ENCODE measurements at places on chromosomes 12 and 14.

DNA sequence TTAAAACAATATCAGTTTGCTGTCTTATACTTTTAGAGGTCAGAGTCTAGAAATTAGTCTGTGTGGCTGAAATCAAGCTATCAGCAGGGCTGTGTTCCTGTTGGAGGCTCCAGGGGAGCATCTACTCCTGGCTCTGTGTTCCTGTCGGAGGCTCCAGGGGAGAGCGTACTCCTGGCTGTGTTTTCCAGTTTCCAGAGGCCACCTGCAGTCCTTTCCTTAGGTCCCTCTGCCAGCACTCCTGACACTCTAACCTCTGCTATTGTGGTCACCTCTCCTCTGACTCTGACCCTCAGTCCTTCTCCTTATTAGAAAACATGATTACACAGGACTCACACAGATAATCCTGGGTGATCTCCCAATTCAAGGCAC, 1140.7 kb upstream of the TMEM132C start:
- no peak for DNase-seq

GRCh38 chr12:30578426-30578825, 117.2 kb downstream of the IPO8 start:
- DNase-seq: no peak

GRCh38 chr14:104799244-104800014, 1.5 kb upstream of the ZBTB42 start:
- DNase-seq: no peak

DNA sequence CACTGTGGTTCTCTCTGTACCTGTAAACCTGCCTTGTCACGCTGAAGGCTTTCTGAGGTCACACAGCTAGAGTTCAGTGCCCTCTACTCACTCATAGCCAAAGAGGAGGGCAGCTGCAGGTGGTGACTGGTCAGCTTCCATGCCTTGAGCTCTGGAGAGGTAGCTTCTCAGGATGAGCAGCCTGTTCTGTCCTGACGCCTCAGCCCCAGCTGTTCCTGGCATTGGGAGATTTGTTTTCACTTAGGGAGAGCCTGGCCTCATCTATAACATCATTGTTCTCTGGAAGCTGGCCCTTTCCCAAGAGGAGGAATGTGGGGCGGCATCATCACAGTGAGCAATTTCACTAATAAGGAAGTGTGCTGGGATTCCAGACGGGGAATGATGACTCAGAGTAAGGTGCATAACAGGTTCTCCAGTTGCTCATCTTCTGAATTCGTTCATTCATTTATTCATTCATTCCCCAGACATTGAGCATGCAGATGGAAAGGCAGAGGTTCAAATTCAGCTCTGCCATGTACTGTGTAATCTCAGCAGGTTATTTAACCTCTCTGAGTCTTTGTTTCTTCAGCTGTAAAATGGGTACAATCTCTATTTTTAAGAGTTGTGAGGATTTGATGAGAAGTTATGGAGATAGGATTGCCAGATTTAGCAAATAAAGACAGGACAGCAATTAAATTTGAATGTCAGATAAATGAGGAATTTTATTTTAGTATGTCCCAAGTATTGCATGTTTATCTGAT, 255.8 kb upstream of the CRY1 start:
- no peak for DNase-seq

- DNase-seq: no peak
Observed at GRCh38 chr12:131074221-131075083, 120.7 kb downstream of the ADGRD1 start.

- no peak for DNase-seq
Observed at GRCh38 chr14:100142073-100143040, 17.1 kb downstream of the DEGS2 start.

- no peak for DNase-seq
Observed at GRCh38 chr14:32211068-32211404, 8.0 kb upstream of the RNU6-8 start.

DNA sequence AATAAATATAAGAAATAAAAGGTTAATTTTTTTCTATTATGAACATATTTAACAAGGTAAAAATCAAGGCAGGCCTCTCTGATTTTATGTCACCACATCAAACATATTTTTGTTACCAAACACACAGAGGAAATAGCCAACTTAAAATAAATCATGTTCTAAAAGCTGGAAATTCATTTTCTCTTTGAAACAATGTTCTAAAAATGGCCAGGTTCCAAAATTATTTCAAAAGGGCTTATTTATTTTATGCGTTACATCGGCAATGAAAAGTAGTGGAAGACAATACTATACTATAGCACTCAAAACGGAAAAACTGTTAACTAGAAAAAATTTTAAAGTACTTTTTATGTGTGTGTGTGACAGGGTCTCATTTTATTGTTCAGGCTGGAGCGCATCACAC, 24.0 kb upstream of the RASSF8 start:
- DNase-seq: no peak

DNA sequence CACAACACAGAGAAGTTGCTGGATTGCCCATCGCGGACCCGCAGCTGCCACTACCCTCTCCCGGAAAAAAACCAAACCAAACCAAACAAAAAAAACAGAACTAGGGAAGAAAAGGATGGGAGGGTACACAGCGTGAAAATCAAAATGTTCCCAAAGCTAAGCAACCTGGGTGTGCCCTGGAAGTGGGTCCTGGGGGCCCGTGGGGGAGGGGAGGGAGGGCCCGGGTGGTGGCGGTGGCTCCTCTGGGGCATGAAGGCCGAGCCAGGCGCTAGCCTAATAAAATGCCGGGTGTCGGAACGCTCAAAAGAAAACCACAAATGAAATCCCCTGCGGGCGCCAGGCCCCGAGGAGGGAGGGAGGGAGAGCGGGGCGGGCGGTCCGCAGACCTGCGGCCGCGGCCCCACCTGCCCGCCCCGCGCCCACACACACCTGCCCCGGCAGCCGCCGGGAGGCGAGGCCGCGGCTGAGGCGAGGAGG, 787 bp downstream of the HECTD4 start:
- no peak for DNase-seq

GRCh38 chr12:5503774-5504173, 71.9 kb downstream of the NTF3 start:
- no peak for DNase-seq

DNA sequence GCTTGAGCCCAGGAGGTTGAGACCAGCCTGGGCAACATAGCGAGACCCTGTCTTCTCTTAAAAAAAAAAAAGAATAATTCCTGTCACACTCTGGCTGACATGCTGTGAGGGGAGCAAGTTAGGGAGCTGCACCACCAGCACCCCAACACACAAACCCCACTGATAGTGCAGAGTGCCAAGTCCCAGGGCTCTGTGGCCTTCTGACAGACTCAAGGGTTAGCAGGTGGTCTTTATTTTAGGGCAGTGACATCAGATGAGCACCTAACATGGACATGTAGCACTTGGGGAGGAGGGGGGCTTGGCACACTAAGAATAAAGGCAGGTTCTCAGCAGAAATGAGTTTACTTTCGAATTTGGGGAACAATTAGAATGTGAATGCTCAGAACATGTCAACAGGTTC, 6.8 kb downstream of the USP5 start:
- DNase-seq: no peak

GRCh38 chr12:115035535-115036107, 351.6 kb upstream of the TBX3 start:
- DNase-seq: no peak

DNA sequence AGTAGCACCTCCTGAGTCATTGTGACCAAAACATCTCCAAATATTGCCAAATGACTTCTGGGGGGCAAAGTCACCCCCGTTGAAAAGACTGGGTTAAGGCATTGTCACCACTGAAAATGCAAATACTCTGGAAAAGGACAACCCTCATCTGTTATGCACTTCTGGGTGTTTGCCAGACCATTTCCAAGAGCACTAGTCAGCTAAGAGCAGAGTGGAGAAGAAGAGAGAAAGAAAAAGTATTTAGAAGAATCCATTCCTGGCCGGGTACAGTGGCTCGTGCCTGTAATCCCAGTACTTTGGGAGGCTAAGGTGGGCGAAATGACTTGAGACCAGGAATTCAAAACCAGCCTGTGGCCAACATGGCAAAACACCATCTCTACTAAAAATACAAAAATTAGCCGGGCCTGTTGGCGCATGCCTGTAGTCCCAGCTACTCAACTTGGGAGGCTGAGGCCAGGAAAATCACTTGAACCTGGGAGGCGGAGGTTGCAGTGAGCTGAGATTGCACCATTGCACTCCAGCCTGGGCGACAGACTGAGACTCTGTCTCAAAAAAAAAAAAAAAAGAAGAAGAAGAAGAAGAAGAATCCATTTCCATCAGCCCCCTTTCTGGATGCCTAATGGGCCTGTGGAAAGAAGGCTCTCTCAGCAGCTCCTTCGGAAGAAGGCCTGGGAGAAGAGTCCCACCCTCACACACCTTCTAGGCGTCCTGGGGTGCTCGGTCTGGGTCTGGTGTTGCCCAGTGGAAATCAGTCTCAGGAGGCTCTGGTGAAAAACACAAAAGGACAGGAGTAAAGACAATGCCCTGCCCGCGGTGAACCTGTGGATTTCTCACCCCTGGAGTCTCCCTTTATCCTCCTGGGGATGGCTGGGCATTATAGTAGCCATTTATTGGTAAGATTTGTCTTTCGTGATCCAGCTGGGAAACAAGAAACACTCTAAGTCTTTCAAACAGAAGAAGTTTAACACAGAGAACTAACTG, 3.5 kb upstream of the LTBR start:
- DNase-seq: no peak

GRCh38 chr12:51972422-51972812, 20.9 kb downstream of the ACVR1B start:
- no peak for DNase-seq

DNA sequence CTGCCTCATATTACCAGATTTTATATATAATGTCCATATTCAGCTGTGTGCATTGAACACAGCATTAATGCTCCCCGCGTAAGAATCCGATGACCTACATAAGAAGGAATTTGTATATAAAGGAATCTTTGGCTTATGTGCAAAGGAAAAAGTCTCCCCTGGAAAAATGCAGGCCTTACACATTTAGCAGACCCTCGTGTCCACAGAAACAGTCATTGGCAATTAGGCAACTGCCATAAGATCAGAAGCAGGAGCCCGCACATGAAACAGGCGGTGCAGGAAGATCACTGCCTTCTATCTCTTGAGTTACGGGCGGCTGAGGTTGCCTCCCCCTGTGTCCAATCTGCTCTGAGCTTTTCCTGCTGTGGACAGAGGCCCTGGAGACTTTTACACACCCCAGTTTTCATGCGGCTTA, 63.2 kb upstream of the RFX4 start:
- DNase-seq: no peak

DNA sequence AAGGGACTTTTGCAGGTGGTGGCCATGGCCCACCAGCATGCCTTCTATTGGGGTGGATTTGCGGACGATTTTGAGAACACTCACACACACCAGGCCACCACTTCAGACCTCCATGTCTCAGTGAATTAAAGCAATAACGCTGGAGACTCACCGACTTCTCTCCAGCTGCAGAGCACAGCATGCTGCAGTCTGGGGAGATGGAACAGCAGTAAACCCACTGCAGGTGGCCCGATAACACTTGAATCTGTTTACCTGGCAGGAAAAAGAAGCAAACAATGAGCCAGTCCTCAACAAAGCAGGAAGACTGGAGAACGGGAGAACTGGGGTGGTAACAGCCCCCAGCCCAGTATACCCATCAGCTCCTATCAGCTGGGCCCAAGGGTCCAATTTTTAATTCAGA, 21.6 kb downstream of the RFC5 start:
- no peak for DNase-seq

DNA sequence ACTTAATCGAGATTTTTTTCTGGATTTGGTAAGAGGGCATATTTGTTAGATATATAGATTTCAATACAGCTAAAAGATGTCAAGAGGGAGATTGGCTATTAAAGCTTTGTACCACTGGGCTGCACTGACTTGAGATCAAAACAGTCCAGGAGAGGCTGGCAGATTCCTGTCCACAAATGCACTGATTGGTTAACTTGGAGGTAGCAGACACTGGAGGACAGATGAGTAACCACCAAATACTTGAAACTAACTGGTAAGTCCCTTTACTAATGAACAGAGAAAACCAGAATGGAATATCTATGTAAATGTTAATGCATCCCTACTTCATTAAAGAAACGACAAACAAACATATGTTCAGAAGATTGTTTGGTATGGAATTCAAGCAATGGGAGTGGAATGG, 416.6 kb downstream of the LRIG3 start:
- DNase-seq: no peak

DNA sequence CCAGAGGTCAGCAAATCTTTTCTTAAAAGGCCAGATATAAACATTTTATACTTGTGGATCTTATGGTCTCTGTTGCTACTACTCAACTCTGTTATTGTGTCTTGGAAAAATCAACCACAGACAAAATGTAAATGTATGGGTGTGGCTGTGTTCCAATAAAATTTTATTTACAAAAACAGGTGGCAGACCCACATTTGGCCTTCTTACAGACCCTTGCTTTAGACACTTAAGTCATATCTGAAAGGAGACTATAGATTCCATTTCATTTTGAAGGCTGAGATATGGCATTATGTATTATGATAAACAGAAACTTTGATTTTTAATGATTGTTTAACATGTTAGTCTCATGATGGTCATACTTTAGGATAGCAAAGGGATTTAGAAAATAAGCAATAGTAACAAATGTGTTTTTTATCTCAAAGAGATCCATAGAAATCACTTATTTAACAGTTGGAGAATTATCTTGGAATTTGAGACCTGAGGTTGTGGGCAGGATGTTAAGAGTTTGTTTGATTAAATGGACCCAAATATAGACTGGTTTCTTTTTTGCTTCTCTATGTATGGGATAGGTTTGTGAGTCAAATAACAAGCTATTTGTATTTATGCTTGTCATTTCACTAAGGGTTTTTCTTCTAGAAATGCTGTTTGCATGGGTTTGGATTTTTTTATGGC, 51.2 kb downstream of the PPFIBP1 start:
- no peak for DNase-seq

GRCh38 chr12:26848156-26848825, 15.3 kb upstream of the ITPR2 start:
- DNase-seq: no peak
